ENCODE measurements at places on chromosomes 5 and 9.

DNA sequence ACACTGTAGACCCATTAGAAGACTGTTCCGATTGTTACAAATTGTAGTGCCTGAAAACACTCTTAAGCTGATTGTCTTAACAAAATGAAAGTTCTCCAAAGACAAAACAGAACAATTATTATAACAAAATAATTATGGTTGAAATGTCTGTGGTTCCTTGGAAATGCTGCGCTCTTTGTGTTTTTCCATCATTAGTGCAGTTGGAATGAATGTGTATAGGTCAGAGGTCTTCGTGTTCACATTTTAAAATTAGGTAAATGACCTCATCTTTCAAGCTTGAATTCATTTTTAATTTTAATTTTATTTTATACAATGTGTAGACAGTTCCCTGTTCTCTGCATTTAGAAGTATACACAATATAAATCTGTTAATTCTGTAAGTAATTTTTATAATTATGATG is 56.7 kb upstream of the NXNL2 start:
- no peak for DNase-seq

GRCh38 chr9:77507212-77507961 is 140.7 kb downstream of the GNA14 start:
- DNase-seq, result no peak

GRCh38 chr5:76456258-76456657 is 53.2 kb downstream of the IQGAP2 start:
- DNase-seq, result no peak

DNA sequence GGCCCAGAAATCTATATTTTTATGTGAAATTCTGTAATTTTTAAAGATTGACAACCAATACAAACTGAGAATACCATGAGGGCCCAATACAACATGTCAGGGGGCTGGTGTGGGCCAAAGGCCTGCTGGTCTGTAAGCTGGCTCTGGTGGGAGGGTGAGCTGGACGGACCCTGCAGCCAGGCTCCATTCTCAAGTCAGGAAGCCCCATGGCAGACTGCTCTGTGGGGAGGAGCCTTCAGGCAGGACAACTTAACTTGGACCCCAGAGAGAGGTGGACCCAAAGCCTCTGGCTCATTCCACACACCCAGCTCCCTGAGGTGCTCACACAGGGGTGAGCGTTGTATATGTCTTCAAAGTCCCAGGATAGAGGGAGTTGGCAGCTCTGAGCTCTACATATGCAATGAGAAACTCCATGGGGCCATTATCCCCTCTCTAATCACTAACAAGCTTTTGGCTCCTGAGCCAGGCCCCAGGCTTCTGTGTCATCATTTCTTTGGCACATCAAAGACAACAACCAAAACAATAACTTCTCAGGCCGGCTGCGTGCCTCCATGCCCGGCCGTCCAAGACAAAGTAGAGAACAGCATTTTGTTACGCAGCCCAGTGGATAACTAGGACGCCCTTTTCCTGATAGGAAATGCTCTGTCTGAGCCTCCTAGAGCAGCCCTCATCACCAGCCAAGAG is 6.4 kb downstream of the SEPTIN8 start:
- no peak for DNase-seq

- no peak for DNase-seq
These were observed 514.7 kb upstream of the GRIN3A start for GRCh38 chr9:102253099-102253498.

DNA sequence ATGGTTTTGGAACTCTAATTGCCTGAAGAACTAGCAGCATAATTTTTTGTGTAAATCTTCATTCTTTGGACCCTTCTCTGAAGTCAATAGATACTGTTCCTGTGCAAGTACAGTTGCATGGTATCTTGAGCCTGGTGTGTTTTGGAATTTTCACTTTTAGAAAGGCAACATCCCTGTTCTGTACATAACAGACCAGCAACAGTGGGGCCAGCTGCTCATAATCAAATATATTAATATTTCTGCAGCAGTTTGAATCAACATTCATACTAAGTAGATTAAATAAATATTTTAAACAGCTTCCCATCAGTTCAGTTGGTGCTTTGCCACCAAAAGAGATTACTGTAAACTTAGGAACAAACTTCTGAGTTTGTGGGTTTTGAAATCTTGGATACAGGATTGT is 97.9 kb downstream of the CD180 start:
- no peak for DNase-seq

- no peak for DNase-seq
These were observed 14.9 kb downstream of the ATOX1 start for GRCh38 chr5:151743530-151743929.

- DNase-seq, result no peak
These were observed 244.3 kb upstream of the PUM3 start for GRCh38 chr9:3088219-3088618.

GRCh38 chr5:132695956-132696355 is 22.2 kb downstream of the IL4 start:
- DNase-seq, result no peak

DNA sequence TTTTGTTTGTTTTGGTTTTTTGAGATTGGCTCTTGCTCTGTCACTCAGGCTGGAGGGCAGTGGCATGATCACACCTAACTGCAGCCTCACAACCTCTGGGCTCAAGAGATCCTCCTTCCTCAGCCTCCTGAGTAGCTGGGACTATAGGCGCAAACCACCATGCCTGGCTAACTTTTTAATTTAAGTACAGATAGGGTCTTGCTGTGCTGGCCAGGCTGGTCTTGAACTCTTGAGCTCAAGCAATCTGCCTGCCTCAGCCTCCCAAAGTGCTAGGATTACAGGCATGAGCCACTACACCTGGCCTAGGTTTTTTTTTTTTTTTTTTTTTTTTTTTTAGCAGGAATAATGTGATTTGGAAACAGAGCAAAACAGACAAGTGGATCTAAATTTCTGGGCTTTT is 37.6 kb downstream of the MARCHF6 start:
- no peak for DNase-seq

DNA sequence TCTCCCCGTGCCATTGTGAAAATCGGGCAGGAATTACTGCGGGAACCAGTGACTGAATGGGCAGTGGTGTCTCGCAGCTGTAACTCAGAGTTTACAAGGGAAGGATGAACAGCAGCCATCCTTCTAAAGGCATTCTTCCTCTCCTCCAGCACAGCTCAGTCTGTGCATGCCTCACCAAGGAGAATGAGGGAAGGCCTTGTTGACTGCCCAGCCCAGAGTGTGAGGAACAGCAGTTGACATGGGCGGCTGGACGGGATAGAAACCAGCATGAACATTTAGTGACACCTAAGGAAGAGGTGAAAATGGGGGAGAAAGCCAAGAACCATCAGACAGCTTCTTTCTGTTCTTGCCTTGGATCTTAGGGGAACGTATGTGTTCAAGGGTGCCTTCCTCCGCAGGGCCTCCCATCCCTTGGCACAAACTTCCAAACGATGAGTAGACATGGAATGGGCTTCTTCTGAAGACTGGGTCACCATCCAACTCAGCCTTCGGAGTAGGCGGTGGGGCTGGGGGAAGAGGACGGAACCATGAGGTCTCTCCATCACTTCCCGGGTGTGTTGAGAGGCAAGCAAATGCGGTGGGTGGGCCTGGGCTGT is 887 bp upstream of the PDE8B start:
- no peak for DNase-seq

DNA sequence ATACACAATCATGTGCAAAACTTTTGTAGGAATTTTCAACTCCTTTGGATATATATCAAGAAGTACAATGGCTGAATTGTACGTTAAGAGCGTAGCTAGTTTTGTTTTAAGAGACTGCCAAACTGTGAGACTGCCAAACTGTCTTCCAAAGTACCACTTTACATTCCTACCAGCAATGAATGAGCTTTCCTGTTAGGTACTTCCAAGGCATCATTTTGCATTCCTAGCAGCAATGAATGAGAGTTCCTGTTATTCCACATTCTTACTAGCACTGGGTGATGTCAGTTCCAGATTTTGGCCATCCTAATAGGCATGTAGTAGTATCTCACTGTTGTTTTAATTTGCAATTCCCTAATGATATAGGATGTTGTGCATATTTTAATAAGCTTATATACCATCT is 219.3 kb downstream of the KCNN2 start:
- DNase-seq, result no peak

DNA sequence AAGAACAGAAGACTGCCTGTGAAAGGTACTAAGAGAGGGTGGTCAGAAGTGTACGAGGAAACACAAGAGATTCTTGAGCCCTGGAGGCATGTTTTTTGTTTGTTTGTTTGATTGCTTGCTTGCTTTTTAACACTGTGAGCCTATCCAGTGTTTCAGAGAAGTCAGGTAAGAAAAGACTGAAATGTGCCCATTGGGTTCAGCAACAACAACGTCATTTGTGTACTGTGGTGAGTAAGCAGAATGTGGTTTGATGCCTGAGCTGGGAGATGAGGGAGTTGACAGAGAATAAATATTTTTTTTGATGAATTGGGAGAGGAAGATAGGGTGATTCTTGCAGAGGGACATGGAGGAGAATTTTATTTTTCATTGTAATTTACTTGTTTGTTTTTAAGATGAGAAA is 73.1 kb downstream of the RPS23 start:
- DNase-seq, result no peak

DNA sequence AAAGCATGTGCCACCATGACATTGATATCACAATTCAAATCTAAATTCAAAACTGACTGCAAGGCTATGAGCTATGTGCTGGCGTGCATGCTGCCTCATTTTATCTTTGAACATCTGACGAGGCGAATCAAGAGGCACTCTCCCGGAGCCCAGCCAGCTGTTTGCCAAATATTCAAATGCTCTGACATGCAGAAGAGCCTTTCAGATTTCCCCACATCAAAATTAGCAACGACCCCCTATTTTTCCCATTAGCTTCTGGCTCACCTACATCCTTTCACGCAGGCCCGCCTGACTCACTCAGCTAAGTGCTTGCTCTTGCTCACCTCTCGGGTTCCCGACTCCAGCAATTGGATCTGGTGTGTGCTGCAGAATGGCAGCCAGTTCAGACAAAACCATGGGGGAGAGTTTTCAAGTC is 159.0 kb downstream of the NR2F1-AS1 start:
- DNase-seq, result no peak

DNA sequence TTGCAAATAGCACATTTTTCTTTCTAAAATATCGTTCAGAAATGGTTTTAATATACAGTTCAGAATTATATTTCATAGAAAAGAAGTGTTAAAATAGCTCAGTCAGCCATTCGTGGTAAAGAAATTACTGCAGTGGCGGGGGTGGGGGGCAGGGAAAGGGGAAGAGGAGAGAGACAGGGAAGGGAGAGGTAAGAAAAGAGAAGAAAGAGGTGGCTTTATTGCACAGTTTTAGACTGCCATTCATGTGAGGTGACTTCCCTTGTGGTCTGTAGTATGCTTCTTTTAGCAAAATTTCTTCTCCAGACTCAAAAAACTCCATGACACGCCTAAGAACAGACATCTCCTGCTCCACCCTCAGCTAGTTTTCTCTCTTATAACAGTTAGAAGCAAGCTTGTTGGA is 259.6 kb downstream of the TRPM3 start:
- DNase-seq, result no peak

DNA sequence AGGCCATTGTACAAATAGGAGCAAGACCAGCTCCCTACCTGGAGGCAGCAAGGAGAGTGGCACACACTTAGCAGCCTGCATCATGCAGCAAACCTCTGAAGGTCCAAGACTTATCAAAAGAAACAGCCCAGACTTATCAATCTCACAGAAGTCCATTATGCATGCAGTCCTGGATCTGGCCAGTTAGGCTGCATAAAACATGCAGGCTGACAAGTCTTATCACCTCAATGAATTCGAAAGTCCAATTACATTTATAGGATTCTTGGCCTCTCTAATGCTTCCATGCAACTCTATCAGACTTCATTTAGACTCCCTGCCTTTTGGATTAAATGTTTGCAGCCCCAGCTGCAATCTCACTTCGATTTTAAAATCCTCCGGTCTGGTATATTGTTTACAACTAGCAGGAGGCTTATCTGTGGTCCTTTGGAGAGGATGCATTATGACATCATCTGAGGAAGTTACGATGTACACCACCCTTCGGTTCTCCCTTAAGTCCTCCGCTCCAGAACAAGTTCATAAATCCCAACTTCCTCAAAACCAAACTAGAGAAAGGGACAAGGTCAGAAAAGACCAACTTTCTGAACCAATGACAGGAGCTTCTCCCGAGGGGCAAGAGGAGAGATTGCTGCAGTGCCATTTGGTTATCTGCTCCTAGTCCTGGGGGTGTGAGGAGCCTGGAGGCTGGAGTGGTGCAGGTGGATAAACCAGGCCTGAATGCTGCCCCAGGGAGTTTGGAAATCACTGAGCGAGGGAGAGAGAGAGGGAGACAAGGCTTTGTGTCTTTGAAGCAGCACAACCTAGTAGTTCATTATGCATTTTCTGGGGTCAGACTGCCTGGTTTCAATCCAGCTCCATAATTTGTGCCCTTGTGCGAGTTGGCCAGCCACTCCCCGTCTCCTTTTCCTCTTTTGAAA is 313.9 kb downstream of the TLE1 start:
- DNase-seq, result no peak

GRCh38 chr9:68895741-68896478 is 118.0 kb downstream of the PRKACG start:
- no peak for DNase-seq

DNA sequence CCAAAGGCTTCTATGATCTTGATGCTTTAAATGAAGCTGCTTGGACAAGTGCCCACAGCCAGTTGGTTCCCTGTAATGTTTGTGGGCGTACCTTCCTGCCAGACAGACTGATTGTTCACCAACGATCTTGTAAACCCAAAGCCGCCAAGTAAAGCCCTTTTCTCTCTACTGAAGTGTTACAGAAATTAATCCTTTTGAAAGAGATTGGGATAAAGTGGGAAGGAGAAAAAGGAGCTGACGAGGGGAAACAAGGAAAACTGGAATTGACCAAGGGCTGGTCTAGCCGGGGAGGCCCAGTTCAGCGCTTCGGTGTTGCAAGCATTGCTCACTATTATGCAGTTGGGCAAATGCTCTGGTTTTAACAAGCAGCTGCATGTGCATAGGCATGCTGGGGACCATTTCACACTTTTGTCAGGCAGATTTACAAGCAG is 53.2 kb downstream of the ZNF474 start:
- no peak for DNase-seq

DNA sequence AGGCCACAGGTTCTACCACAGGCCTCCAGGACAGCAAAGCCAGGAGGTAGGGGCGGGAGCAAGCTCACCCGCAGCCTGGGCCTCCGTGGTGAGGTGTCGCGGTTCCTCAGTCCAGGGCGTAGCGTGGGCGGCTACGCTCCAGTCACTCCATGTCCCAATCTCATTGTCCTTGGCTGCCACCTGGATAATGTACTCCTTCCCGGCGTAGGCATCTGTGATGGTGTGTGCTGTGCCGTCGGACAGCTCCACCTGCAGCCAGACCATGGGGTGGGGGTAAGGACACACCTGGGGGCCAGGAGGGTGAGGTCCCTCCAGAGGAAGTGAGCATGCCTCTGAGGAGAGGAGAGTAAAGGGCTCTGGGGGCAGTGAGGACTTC is 29.8 kb upstream of the ENHO start:
- no peak for DNase-seq

DNA sequence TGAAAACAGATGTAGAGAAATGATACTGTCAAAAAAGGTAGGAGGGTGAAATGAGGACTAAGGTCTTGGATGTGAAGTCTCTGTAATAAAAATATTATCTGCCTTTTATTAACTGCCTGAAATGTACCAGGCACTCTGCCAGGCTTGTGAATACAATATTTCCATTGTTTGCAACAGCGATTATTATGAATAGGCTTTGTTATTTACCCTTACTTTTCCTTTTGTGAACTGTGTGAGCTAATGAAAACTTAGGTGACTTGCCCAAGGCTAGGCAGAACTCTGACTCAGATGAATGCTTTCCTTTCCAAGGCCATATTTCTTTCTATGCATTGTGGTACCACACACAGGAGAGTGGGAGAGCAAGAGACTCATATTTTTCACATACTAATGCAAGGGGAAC is 204.1 kb downstream of the CDH12 start:
- no peak for DNase-seq

All from stimulated activated CD8-positive, alpha-beta memory T cell treated with anti-CD3 and anti-CD28 coated beads, Interleukin-4, amount 100 ng/mL, for 4 hours (primary cell).